ENCODE measurements at places on chromosomes 5 and 9.

DNA sequence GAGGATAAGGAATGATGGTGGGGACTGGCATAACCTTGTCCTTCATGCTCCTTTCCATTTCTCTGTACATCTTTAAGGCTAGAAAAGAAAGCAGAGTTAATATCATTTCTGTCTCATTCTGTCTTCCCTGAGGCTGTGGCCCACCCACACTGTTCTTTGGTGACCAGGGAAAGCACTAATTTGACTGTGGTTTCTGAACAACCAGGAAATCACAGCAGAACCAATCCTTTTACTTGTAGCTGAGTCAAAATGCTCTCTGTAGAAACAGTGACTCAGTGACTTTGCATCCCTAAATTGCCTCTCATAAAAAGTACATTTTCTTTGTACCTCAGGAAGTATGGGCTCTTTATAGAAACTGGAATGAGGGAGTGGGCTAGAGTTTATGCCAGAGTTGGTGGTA, 28.1 kb downstream of the IL33 start:
- no peak for DNase-seq

GRCh38 chr9:107176436-107177151, 106.5 kb upstream of the RAD23B start:
- DNase-seq, result no peak

DNA sequence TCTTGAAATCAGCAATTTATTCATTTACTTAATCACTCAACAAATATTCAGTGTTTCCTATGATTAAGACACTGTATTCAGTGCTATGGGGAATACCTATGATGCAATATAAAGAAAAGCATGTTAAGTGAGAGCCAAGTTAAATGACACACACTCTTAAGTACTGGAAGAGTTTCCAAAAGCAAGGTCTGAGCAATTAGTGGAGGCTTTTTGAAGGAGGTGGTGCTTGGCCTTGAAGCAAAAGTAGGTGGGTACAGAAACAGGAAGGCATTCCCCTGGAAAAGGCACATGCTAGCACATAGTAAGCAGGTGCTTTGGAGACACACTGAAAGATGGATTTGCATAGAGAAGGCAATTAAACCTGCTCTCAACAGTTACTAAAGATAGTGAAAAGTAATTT, 4.0 kb downstream of the TSLP start:
- DNase-seq, result peak; percentile 46

- peak; percentile 85 for DNase-seq
Observed at GRCh38 chr9:124174433-124174832, 83.3 kb upstream of the NEK6 start.

- no peak for DNase-seq
Observed at GRCh38 chr5:100676817-100677631, 141.8 kb downstream of the FAM174A start.

DNA sequence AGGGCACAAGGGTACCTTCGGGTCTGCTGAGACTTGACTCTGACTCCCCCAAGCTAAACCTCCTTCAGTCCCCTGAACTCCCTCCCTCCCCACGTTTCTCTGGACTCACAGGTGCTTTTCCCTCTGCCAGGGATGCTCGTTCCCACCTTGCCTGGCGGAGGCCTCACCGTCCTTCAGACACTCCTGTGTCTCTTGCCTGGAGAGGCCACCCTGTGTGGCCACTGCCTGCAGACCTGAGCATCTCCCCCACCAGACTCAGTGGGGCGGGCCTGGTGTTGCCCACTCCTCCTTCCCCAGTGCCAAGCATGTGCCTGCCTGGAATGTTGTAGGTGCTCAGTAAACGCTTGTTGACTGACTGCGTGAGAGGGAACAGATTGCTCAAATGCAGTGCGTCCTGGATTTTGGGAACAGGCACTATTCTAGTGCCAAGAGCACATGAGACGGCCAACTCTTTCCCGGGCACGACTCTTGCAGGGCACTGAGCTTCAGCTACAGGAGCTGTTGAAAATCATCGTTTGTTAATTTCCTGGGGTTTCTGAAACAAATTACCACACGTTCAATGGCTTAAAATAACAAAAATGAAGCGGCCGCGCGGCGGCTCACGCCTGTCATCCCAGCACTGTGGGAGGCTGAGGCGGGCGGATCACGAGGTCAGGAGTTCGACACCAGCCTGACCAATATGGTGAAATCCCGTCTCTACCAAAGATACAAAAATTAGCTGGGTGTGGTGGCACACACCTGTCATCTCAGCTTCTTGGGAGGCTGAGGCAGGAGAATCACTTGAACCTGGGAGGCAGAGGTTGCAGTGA, 71.0 kb upstream of the BARHL1 start:
- no peak for DNase-seq

GRCh38 chr5:61817472-61818326, 485.6 kb downstream of the ZSWIM6 start:
- DNase-seq, result peak; percentile 27

DNA sequence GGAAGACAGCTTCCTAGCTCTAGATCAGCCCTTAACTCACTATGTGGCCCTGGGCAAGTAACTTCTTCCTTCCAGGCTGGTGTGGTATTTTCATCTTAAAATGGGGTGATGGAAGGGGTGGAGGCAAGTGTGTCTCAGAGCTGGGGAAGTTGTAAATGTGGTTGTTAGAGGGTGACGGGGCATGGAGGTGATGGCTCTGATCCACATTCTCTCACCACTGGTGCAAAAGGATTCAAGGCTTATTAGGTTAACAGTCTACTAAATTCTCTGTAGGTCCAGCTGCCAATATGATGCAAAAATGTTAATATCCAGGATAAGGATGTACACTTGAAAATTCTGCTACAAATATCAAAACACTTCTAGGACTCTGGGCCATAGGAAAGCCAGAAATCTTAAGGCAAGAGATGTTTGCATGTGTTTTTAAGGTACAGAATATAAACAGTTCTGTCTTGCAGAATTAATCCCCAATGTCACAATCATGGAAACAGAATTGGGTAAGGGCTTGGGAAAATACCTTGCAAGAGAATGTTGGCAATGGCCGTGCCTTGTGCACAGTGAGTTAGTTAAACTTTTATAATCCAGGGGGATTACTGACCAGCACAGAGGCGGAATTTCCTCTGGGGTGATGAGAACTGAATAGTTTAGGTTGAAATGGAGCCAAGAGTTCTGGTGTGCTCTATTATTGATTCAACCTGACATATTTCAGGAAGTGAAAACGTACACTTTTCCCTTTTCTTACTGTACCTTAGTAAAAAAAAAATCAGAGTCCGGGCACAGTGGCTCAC, 19.8 kb downstream of the TNFSF15 start:
- DNase-seq, result no peak

- DNase-seq, result no peak
Observed at GRCh38 chr9:21413624-21414023, 4.7 kb downstream of the IFNA8 start.

DNA sequence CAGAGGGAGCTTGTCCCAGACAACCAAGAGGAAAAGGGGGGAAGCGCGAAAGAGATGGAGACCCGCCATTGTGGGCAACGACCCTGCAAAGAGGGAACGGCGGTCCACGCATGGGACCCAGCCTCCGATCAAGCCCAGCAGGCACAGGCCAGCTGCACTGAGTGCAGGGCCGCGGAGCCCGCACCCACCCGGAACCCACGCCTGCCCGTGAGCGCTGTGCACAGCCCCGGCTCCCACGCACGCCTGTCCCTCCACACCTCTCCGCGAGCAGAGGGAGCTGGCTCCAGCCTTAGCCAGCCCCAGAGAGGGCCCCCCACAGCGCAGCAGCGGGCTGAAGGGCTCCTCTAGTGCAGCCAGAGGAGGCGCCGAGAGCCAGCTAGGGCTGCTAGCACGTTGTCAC, 416.5 kb downstream of the DMRTA1 start:
- DNase-seq, result no peak

DNA sequence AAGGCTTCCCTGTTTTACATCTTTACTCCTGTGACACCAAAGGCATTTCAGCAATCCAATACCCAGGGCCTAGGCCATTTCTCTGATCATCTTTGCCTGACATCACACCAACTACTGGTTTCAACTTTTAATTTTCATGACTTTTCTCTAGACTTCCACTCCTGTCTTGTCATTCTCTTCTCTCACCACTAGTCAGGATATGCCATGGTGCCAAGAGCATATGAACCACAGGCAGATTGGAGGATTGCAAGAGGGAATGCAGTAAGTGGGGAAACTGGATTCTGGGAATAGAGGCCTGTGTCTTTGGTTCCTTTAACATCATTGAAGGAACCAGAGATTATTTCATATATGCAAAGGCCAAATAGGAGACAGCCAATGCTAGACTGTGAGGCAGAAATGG, 69.3 kb downstream of the ANKRD31 start:
- no peak for DNase-seq

GRCh38 chr5:159310511-159310910, 19.8 kb downstream of the IL12B start:
- DNase-seq, result no peak

- DNase-seq, result no peak
Observed at GRCh38 chr5:36614657-36615308, 8.4 kb downstream of the SLC1A3 start.

GRCh38 chr5:96835791-96836191, 28.0 kb upstream of the ERAP1 start:
- no peak for DNase-seq

DNA sequence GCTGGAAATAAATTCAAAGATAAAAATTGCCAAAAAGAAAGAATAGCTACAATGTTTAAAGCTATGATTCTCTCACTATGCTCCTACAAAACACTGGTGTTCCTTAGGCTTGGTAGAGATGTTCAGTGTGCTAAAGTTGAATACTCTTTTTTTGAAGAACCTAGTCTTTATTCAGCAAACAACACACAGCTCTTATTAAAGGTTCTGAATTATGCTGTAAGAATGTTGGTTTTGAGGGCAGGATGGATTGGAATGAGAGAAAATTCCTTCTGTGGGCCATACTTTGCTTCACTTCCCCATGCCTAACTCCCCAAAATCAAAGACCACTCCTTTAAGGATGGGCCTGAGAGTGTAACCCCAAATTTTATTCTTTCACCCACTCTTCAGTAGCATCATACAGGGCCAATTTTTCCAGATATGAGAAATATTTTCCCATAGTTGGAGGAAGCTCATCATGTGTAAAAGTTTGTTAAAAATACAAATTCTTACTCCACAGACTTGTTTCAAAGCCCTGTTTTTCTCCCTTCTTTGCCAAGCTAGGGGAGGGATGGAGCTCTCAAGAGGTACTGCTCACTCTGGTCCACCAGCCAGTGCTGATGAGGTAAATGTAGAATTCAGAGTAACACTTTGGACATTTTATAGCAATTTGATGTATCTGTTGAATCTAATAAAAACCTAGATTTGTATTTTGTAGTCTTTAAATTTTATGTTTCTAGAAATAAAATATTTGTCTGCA, 99.3 kb downstream of the GDNF start:
- DNase-seq, result no peak

- DNase-seq, result no peak
Observed at GRCh38 chr5:124812771-124813358, 66.4 kb upstream of the ZNF608 start.

- peak; percentile 99 for DNase-seq
Observed at GRCh38 chr9:92877531-92878430, at the start of gene ZNF484. Gene ZNF484 (minus strand): TSS chr9:92878038. CDS start chr9:92875029, 3,009 bp downstream.

DNA sequence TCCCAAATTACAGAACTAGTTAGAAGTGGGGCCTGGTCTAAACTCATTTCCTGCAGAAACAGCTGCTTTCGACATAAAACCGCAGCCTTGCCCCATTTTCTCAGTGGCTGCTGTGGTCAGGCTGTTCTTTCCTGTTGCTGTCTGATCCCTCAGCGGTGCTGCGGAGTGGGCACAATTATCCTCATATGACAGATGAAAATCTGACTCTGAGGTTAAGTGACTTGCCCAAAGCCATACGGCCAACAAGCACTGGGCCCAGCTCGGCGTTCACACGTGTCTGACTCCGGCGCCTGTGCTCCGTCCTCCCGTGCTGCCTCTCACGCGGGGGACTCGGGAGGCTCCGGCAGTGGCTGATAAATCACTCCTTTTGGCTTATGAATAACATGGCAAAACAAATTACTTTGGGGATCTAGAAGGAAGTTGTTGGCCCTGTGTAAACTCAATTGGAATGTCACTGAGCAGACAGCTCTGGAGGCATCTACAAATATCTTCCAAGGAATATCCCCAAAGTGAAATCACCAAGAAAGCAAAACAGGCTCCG, 142.6 kb upstream of the LMX1B start:
- peak; percentile 95 for DNase-seq

GRCh38 chr9:35557320-35557719, 47.7 kb upstream of the TESK1 start:
- no peak for DNase-seq

DNA sequence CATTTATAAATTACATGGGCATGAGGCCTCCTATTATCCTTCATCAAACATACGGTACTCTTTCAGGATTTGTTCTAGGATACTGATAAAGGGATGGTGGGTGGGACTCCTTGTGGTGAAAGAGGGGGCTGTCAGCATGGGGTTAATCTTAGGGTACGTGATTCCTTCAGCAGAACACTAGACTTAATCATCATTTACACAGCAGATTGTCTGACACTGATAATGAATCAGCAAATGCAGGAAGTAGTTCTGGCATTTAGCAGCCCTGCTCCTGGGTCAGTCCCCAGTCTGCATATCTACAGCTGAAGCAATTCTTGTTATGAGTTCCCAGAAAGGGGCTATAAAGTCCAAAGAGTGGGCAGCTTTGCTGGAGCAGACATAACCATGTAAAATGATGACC, 384.6 kb downstream of the SPOCK1 start:
- no peak for DNase-seq

- DNase-seq, result no peak
Observed at GRCh38 chr9:94979904-94980507, 253.5 kb downstream of the AOPEP start.

- DNase-seq, result peak; percentile 46
Observed at GRCh38 chr5:81425569-81425968, 31.6 kb upstream of the ACOT12 start.

DNA sequence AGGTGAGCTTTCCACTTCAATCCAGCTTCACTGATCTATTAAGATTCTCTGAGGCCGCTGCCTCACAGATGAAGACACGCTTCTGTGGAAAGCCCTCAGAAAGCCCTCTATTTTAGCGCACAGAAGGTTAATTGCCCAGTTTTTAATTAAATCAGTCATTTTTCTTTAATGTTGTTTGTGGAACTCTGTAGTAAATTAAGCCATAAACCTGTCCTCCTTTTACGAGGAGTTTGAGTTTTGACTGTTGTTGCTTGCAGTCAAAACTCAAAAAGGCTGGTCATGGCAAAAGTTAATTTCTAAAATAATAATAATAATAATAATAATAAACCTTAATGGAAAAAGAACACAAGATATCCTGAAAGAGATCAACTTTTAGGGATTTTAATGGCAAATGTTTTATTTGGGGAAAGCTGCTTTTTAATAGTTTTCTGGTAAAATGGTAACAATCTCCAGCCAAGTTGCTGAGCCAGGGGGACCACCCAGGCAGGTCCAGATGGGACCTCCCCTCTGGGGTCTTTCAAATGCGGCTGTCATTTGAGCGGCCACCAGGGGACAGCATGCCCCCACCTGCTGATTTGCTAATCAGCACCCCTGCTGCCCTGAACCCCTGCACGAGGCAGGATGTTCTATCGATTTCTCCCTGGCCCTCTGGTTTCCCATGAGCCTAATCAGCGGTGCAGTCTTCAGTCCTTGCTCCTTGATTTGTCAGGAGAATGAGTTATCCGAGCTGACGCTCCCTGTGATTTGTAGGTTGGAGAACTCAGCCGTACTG, 247.2 kb downstream of the FSTL4 start:
- no peak for DNase-seq

Measured in inflammatory macrophage treated with lipopolysaccharide for 4 hours (primary cell).